ENCODE measurements at places on chromosomes 2 and 18. TPM values are rescaled to one million over a fixed set of nuclear protein-coding genes. Genes with fewer than 3 reads are reported as not detected.

- DNase-seq: no peak
These were observed 208.2 kb upstream of the REV1 start for GRCh38 chr2:99697811-99698568.

- DNase-seq: no peak
These were observed 482.0 kb downstream of the PTPRM start for GRCh38 chr18:8049147-8049546.

- DNase-seq: no peak
These were observed 459.2 kb downstream of the KCNJ3 start for GRCh38 chr2:155157711-155158110.

Gene CD8A
- total RNA-seq: not detected

Gene FAM124B
- total RNA-seq: not detected

DNA sequence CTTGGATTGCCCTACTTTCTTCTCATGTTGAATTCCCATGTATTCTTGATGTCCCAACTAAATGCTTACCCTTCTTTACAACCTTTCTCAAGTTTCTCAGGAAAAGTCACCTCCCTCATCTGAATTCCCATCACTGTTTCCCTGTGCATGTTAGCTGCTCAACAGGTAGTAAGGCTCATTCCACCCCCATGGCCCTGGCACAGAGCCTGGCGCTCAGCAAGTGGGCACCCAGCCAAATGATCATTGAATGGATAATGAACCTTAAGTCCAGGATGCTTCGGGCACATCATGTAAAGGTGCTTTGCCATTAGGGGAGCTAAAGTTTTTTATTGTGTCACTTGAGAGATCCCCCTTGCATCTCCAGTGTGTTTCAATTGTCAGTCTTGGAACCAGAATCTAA, 124.0 kb downstream of the PKP4 start:
- peak; percentile 32 for DNase-seq

Gene TXNDC2
- not detected for total RNA-seq

Gene XDH
- 2.2 TPM for total RNA-seq

DNA sequence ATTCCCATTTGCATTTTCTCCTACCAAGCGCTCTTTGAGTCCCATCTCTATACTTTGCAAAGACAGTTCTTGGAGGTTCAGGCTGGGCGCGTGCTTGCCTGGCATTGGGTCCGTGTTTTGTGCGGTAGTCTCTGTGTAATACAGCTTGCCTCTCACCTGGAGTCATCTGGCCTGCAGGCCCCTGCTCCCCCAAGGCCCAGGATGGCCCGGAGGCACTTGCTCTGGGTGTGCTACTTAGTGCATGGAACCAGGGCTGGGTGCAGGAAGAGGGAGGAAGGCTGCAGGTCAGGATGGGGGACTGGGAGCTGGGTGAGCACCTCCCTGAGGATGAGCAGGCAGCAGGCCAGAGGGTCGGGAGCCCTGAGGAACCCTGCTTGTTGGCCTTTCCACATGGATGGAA, 220.9 kb downstream of the LDLRAD4 start:
- no peak for DNase-seq

DNA sequence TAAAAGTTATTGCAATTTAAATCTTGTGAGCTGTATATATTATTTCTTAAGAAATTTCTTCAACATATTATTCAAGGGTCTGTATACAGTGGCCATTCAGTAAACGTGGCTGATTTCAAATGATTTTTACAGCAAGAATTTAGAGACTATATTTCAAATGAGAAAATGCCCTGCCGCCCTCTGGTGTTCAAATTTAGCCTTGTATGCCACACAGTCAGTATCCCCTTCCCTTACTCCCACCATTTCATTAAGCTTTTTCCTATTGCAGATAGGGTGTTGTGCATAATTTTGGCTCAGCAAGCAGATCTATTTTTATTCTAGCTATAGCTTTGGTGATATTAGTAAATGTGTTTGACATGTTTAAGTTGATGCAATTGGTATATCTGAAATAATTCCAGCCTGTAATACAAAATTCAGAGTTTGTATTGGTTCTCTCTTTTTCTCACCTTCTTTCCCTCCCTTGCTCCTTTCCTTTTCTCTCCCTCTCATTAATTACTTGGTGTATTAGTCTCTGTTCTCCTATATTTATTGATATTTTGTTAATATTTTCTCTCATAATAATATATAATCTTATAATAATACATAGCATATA, 22.8 kb upstream of the SCN7A start:
- no peak for DNase-seq

DNA sequence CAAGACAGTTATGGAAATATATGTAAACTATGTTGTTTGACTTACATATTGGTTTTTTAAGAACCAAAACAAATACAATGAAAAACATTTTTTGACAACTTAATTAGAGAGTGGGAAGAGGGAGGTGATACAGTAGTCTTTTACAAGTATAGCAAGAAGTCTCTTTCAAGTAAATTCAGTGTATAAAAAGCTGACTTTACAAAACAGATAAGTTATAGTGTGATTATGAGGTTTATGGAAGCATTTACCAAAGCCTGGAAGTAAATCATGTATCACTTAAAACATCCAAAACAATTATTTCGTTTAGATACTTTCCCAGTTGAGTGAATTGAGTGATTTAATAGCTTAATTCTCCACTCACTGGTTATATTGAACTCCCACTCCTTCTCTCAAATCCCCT, 66.7 kb upstream of the SLC4A10 start:
- no peak for DNase-seq

GRCh38 chr2:55232863-55233657, 572 bp downstream of the RPS27A start:
- no peak for DNase-seq

DNA sequence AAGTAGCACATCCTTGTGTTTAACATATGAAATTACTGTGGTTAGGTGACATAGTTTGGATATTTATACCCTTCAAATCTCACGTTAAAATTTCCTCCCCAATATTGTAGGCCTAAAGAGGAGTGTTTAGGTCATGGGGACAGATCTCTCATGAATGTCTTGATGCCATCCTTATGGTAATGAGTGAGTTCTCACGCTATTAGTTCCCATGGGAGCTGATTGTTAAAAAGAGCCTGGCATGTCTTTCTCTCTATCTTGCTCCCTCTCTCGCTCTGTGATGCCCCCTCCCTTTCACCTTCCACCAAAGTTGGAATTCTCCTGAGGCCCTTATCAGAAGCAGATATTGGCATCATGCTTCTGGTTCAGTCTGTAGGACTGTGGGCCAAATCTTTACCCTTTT, 660.1 kb downstream of the ADCYAP1 start:
- no peak for DNase-seq

- no peak for DNase-seq
These were observed 42.6 kb downstream of the SESTD1 start for GRCh38 chr2:179222076-179222475.

DNA sequence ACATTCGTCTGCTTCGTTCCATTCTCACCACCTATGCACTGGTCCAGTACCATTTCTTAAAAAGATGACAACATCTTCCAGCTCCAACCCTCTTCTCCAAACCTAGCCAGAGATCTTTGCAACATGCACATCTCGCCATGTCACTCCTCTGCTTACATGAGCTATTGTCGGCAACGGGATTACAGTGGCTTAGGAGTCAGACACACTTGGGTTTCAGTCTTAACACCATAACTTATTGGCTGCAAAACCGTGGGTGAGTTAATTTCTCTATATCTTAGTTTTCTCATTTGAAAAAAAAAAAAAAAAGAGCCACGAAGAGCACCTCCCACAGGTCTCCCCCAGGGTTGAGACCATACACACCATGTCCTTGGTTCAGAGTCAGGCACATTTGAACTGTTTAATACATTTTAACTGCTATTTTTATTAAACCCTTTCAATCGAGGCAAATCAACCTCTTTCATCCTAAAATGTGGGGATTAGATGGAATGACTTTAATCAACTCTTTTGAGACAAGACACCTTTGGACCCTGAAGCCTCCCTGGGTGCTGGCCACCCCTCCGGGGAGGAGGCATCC, 889 bp downstream of the ANKRD29 start:
- no peak for DNase-seq

Gene IL1A
- 1.4 TPM for total RNA-seq

Gene IL18R1
- total RNA-seq: 0.12 TPM

Gene OXER1
- total RNA-seq: not detected
